ENCODE measurements at places on chromosomes 3 and 15.

GRCh38 chr3:188060840-188061544, 93.0 kb upstream of the LPP start:
- DNase-seq, result no peak

GRCh38 chr15:67495585-67495984, 25.3 kb upstream of the C15orf61 start:
- DNase-seq, result no peak

- no peak for DNase-seq
Measured at GRCh38 chr15:38324939-38325647, 72.5 kb downstream of the SPRED1 start.

DNA sequence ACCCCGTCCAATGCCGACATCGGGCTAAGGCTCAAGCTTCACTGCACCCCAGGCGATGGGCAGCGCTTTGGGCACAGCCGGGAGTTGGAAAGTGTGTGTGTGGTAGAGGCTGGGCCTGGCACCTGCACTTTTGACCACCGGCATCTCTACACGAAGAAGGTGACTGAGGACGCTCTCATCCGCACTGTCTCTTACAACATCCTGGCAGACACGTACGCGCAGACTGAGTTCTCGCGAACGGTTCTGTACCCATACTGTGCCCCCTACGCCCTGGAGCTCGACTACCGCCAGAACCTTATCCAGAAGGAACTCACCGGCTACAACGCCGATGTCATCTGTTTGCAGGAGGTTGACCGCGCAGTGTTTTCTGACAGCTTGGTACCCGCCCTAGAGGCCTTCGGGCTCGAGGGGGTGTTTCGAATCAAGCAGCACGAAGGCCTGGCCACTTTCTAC, 1.0 kb downstream of the PDE12 start:
- DNase-seq, result peak; percentile 45

- DNase-seq, result peak; percentile 47
Measured at GRCh38 chr3:184186184-184186901, at the start of gene ABCF3. TSS of gene ABCF3 (plus strand) at chr3:184186199. CDS start at chr3:184186208, 9 bp downstream.

DNA sequence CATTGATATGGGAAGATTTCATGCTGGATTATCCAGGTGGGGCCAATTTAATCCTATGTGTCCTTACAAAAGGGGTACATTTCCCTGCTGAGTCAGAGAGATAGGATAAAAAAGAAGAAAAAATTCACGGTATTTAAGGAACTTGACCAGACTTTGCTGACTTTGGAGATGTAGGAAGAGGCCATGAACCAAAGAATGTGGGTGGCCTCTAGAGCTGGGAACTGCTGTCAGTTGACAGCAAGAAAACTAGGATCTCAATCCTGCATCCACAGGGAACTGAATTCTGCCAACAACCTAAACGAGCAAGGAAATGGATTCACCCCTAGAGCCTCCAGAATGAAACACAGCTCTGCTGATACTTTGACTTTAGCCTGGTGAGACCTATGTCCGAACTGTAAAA, 148.1 kb upstream of the SLC24A5 start:
- no peak for DNase-seq

- no peak for DNase-seq
Measured at GRCh38 chr3:15805756-15806266, 8.0 kb upstream of the ANKRD28 start.

DNA sequence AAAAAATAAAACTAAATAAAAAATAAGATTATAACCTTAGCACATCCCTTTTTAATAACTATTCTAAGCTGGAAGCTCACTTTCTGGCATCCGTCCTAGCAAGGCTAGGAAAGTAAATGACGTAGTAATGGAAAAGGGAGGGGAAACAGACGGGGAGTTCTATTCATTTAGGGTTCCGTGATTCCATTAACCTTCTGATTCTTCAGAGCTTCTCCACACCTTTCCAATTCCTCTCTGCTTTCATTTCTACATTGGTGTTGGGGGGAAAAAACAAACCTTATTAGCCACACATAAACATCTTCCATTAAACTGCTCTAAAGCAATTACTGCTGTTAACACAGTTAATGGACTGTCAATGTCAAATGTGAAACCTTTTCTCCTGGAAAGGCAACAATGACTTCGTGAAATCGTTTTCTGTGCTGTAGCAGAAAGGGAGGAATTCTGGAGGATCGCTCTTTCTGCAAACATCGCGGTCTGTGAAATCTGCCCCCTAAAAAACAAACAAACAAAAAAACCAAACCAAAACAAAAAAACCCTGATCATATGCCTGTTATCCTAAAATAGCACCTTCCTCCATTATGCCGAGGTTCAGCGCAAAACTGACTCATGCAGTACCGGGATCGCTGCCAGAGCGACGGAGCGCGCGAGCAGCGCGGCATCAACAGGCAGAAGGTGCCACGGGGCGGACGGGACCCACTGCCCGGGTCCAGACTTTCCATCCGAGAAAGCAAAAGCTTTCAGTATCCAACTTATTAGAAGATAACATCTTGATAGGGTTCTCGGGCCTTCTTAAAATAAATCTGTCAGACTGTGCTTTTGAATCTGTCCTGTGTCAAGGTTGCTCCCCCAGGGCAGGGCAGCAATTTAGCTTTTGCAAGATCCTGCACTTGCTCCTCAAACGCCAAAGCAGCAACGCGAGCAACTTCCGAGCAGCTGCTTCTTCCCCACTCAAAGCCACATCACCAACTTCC, 156.2 kb downstream of the FGF12 start:
- DNase-seq, result peak; percentile 29

- no peak for DNase-seq
Measured at GRCh38 chr3:133992951-133993620, 36.6 kb downstream of the SLCO2A1 start.
